Foreskin keratinocyte (primary cell): ENCODE measurements at places on chromosomes 16 and 17. TPM values are rescaled to one million over a fixed set of nuclear protein-coding genes. Genes with fewer than 3 reads are reported as not detected.

The IGFALS gene
- not detected in 2 replicates for total RNA-seq

The CLEC19A gene
- total RNA-seq: not detected in 2 replicates

- no peak for DNase-seq
Measured at GRCh38 chr16:50188619-50189136, 35.6 kb downstream of the TENT4B start.

DNA sequence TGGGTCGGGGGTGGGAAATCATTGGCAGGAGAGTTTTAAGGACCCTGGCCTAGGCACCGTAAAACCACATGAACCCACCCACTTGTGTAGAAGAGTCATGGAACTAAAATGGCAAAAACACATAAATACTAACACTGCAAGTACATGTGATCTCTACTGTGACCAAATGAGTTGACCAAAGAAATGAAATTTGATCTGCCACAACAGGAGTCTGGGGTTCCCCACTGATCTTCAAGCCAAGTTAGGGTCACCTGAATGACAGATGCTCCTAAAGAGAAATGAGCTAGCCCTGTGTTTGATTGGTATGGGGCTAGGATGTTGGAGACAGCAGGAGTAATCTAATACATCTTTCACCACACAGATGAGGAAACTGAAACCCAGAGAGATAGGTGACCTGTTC, 21.5 kb upstream of the SKAP1 start:
- no peak for DNase-seq

DNA sequence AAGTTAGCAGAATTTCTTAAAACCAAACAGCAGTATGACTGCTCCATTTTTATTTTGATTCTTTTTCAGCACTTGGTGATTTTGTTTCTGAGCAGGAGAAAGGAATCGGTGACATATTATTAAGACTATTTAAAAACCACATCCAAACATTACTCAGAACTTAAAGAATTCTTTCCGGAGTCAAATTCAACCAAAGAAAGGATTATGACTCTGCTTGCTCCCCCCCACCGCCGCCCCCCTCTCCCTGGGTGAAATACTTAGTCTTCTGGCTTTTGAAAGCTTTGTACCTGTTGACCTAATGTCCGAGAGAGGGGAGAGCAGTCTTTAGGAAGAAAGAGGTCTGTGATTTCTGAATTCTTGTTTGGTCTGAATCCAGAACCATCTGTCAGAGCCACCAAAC, 17.9 kb upstream of the COL1A1 start:
- peak; percentile 78 for DNase-seq

DNA sequence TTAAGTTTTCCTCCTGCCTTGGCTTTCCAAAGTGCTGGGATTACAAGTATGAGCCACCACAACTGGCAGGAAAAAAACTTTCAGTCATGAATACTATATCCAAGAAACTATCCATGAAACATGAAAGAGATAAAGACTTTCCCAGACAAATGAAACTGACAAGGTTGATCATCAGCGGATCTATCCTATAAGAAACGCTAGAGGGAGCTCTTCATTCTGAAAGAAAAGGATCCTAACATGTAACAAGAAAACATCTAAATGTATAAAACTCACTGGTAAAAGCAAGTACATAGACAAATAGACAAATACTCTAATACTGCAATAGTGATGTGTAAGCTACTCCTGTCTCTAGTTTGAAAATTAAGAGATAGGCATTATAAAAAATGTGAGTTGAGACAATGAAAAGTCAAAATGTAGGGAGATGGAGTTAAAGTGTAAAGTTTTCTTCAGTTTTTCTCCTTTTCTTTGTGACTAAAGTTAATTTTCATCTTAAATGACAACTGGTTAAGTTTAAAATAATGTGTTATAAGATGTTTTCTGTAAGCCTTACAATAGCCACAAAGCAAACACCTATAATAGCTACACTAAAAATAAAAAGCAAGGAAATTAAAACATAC, 79.6 kb upstream of the TEKT1 start:
- DNase-seq: no peak

GRCh38 chr17:48618256-48618896, 3.3 kb upstream of the HOXB8 start:
- peak; percentile 25 for DNase-seq

GRCh38 chr16:86919078-86919477, 340.7 kb downstream of the FOXL1 start:
- DNase-seq: no peak

GRCh38 chr17:75820094-75821080, 23.8 kb downstream of the UNC13D start:
- no peak for DNase-seq
